Stimulated activated CD4-positive, alpha-beta T cell treated with anti-CD3 and anti-CD28 coated beads, Interleukin-1b, Interleukin-23, amount 100 ng/mL, for 1 hour (primary cell): ENCODE measurements at places on chromosomes 5 and 9.

DNA sequence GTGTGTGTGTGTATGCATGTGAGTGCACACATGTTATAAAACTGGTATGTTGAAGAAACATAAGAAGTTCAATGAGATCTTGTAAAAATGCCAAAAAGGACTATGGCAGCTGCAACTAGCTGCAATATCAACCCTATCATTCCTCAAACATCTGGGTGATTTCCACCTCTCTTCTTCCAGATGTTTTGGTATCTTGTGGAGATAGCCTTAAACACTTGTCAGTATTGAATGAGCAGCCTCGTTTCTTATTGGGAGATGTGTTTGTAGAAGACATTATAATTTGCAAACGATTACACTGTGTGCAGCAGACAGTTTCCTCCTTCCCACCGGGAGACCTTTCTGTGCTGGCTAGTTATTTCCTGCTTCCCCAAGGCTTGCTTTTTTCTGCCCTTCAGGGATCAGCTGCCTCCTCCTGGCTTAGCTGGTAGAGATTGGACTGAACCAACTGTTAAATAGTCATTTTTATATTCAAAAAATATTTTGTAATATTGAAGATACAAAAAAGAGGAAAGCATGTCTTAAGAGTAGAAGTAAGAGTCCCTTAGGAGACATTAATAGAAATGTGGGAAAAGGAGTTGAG is 168.4 kb upstream of the MPDZ start:
- no peak for DNase-seq

DNA sequence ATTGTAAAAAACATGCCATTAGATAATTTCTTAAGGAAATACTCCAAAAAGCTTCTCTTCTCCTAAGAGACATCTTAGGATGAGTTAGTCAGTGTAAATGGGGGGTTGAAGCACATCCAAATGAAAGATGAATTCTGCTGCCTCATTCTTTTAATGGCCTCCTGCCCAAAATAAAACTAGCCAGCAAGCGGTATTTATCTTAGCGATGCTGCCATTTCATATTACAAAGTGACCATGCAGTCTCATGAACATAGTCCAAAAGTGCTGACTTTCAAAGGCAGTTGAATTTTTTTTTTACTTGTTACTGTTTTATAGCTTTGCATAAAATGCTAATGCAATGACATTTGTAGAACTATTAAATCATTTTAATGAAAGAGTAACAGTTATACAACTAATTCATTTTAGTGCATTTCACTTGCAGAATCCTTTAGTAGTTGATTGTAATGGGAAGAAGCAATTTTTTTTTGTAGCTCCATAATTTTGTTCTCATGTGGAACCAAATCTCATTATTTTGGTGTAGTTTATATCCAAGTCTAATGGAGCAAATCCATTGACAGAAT is 151.5 kb downstream of the CAVIN4 start:
- DNase-seq: no peak

- DNase-seq: no peak
These were observed 82.7 kb downstream of the DROSHA start for GRCh38 chr5:31449174-31449573.

DNA sequence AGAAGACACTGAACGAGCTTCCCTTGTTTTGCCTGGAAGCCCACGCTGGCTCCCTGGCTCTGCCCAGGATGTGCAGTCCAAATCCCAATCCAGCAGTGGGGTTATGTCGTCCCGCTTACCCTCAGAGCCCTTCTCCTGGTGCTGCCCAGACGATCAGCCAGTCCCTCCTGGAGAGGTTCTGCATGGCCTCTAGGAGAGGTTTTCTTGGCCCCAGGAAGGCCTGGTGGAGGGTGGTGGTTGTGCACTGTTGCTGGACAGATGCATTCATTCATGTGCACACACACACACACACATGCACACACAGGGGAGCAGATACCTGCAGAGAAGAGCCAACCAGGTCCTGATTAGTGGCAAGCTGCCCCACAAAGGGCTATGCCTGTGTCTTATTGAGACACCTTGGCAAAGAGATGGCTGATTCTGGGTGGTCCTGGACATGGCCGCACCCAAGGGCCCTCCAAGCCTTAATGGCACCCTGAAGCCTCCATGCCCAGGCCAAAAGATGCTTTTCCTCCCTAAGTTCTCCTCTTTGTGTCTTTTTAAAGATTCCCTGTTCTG is 10.5 kb upstream of the OLFM1 start:
- no peak for DNase-seq

DNA sequence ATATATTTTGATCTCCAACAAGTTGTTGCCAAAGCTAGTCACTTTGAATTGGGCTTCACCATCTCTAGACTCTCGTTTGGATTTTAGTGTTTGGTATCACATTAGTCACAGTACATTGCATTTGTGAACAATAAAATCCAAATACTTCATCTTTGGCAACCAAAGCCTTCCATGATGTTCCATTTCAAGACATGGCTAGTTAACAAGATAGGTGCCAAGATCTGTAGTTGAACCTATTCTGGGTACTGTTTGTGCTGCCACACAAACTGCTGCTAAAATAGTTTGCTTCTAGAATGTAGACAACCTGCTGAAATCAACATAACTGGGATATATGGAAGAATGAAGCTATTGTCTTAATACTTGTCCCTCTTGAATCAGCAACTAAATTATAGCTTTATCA is 207.5 kb downstream of the LRRC70 start:
- DNase-seq: no peak

- DNase-seq: no peak
These were observed 50.0 kb downstream of the TSSK1B start for GRCh38 chr5:113384782-113385285.

DNA sequence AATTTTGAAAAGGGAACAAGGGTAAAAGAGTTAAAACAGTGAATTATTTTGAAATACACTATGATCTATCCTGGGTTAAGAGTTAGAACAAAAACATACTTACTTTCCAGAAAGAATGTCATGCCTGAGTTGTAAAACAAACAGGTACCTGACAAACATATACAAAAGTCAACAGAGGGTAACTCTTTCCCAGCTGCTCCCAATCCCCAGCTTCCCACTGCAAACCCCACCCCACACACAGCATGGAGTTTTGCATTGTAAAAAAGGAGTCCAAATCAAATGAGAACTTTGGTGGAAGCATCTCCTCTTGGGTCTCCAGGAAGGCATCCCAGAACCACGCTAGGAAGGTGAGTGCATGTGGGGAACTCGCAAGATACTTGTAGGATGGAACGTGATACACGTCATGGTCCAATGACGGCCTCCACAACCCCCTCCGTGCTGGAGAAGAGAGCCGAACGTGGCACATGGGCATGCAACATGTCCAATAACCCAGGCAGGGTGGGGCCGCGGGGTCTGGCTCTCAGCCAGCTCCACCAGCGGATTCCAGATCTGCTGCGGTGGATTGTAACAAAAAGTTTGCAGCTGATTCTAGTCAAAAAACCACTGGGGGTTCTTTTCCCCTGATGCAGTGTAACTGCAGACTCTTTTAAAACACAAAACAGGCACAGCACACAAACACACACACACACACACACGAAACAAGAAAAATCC is 55.8 kb downstream of the EPB41L4B start:
- DNase-seq: no peak

- no peak for DNase-seq
These were observed 2.5 kb downstream of the CXXC5 start for GRCh38 chr5:139650689-139651042.

DNA sequence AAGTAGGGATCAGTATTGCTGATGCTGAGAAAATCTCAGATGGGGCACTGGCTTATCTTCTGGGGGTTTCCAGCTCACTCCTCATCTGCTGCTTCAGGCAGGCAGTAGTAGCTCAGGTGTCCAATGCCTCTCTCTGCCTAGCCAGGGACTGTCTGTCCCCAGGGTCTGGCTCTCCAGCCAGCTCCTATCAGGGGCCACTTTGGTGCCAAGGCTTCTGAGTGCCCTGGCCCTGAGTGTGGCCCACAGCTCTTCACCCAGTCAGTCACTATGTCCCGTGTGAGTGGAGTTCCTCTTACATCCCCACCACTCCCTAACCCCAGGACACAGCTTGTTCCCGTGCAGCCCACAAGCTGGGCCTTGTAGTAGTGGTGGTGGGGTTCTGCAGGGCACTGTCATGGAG is 251.5 kb downstream of the HSPA4 start:
- no peak for DNase-seq

- DNase-seq: no peak
These were observed 2.6 kb downstream of the PKD2L2 start for GRCh38 chr5:137891849-137892248.

DNA sequence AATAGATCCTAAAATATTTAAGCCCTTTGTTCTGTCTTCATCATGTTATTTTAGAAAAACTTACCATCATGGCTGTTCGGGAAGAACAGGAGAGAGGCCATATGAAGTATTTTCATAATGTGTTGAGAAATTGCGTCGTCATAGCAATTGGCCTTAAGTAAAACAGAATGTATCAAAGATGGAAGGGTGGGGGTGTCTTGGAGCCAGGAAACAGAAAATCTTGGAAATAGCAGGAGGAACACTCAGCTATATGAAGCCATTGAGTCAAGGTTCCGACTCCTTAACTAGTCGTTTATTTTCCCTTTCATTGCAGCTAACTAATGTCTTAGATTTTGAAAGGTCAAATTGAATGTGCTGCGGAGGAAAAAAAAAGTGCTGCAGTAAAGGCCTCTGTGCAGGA is 1.3 kb downstream of the SPTAN1 start:
- no peak for DNase-seq

DNA sequence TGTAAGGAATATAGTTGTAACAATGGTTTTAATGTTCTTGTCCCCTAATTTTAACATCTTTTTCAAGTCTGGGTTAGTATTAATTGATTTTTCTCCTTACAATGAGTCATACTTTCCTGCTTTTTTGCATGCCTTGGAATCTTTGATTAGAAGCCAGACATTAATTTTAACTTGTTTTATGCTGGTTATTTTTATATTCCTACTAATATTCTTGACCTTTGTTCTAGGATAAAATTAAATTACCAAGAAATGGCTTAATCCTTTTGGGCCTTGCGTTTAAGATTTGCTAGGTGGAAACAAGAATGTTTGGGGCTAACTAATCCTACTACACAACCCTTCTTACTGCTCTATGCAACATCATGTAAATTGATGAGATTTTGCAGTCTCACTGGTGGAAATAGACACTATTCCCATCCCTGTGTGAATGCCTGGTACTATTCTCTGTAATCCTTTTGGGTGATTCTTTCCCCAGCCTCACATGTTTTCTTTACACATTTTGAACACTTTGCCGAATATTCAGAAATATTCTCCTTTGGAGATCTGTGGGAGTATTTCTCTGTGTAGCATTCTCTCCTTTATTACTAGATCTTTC is 47.2 kb downstream of the ZCCHC7 start:
- no peak for DNase-seq

GRCh38 chr5:140168371-140168770 is 6.6 kb upstream of the CYSTM1 start:
- no peak for DNase-seq

DNA sequence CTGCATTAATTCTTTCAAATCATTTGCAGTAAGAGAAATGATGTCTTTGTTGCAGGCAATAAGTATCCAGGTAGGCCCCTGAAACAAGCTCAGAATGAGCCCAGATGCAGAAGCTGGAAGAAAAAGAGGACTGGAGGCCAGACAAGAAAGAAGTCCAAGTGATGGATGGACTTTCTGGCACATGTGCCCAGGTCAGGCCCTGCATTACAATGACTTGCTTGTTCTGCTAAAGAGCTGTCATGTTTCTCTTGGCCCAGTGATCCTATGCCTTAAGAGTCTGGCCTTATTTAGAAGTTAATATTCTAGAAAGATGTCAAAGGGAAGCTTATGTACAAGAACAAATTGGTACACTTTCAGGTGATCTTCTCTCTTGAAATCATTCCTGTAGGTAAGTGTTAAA is 64.8 kb downstream of the DPYSL3 start:
- no peak for DNase-seq

DNA sequence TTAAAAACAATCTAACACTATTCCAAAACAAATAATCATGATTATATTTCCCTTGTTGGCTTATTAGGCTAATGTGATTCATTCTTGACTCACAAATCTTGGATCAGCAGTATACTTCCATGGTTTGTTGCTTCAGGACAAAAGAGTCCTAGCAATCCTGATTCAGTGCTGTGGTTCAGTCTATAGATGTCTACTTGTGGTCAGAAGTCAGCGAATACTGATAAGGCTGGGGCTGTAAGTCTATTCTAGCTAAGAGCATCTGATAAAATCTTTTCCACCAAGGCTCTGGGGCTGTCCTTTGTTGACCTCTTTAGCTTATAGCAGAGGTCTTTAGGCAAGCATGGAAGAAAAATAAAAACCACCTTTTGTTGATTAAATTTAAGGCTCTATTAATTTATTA is 4.4 kb upstream of the SMIM3 start:
- DNase-seq: no peak
